ENCODE measurements at places on chromosomes 6 and 20.
A peak's percentile ranks its signal among the peaks of the same experiment; 100 is the strongest.

GRCh38 chr6:38407192-38407591 lies 232.5 kb downstream of the BTBD9 start:
- DNase-seq = no peak

DNA sequence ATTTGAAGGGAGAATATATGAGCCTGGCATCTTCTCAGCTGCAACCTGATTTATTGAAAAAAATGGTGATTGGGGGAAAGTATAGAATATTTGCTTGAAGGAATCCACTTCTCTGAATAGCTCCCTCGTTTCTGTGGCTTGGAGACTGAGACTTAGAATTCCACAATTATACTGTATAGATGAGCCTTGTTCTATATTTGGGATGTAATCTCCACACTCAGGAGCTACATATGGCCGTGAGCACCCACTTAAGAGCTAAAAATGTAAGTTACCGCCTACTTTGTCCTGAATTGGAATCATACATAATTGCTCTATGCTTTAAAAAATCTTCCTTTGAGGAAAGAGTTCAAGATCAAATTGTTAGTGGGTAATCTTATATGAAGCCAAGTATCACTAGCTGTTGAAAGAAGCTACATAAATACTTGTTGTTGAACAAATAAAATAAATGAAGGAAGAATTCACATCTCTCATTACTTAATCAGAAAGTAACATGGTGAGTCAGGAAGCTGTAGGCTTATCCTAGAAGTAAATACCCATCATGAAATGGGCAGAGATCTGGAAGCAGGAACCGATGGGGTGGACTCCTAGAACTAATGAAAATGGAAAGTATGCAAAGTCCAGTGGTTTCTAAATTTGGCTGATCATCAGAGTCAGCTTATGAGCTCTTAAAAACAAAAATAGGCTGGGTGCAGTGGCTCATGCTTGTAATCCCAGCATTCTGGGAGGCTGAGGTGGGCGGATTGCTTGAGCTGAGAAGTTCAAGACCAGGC lies 254.3 kb downstream of the SOX4 start:
- no peak for DNase-seq

- DNase-seq = no peak
These were observed 109.0 kb downstream of the ARMC2 start for GRCh38 chr6:108957221-108957620.

DNA sequence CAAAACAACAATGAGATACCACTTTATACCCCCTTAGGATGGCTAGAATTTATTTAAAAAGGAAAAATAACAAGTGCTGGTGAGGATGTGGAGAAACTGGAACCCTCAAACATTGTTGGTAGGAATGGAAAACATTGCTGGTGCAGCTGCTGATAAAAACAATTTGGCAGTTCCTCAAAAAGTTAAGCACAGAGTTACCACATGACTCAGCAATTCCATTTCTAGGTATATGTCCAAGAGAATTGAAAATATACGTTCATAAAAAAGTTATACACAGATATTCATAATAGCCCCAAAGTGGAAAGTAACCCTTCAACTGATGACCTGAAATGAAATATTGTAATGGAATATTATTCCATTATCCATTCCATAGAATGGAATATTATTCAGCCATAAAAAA lies 55.0 kb downstream of the CD83 start:
- no peak for DNase-seq

DNA sequence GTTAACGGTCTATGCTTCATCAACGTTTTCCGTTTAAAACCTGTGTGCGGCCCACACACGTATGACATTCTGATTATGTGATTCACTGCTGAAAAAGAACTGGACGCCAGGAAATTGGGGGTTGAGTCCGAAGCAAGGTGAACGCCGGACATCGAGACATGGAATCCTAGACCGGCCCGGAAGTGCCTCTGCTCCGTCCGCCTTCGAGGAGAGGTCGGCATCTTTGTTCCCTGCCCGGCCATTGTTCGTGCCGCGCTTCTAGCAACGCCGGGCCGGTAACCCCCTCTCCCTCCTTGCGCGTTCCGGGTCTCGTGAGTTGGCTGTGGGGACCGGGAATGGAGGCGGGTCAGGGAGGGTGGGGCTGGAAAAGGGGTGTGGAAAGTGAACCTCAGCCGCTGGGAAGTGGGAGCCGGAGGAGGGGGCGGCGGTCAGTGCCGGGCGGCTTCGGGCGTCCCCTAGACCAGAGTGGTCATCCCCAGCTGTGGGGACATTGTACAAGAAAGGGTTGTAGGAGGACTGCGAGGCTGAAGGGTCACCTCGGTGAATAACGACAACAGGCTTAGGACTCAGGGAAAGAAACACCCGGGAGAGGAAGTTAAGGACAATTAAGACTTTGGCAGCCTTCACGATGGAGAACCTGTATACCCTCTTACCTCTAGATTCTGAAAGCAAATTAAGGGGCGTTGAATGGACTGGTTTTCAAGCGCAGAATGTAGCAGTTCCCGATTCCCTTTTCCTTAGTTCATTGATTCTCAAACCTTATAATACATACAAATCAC lies at the start of gene ZSCAN9:
Gene ZSCAN9, plus strand, starts transcription at position 220 of the 779 bp plus-strand sequence. CDS start 1,810 bp downstream, outside the sequence.
- no peak for DNase-seq

GRCh38 chr6:34986845-34987246 lies 97.8 kb downstream of the ANKS1A start:
- DNase-seq = peak; percentile 17

GRCh38 chr6:150256618-150257272 lies 112.1 kb upstream of the IYD start:
- DNase-seq = no peak

- DNase-seq = peak; percentile 45
These were observed 44.9 kb downstream of the OR2B2 start for GRCh38 chr6:27867051-27867944.

DNA sequence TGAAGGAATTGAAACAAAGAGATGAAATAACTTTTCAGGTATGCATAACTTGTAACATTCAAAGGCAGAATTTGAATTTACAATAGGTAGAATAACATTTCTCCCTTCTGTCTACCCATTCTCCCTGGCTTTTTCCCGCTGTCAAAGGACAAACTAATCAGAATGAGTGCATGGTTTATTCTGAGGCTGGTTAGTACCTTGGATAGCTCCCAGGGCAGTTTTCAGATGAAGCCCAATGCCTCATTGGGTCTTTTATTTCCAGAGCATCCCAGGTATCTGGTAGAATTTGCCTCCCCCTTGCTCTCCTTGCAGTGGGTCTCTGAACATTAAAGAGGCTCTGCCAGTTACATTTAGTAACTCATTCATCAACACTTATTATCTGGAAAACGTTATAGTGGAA lies 665.5 kb downstream of the BCKDHB start:
- no peak for DNase-seq

DNA sequence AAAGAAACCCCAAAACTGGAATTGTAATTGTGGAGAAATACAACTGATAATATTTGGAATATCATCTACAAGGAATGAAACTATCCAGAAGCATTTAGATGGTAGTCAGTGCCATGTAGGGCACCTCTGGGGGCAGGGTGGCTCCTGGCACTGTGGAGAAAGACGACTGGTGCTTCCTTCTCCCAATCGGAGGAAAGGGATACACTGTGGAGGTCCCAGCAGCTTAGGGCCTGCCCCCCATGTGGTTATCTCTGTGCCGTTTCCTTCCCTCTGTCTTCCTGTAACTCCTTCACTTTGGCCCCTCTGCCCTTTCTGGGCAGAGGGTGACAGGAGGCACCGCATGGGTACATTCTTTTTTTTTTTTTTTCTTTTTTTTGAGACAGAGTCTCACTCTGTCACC lies 178.4 kb downstream of the MTHFD1L start:
- DNase-seq = no peak

GRCh38 chr6:84089081-84089480 lies 55.5 kb downstream of the MRAP2 start:
- no peak for DNase-seq

DNA sequence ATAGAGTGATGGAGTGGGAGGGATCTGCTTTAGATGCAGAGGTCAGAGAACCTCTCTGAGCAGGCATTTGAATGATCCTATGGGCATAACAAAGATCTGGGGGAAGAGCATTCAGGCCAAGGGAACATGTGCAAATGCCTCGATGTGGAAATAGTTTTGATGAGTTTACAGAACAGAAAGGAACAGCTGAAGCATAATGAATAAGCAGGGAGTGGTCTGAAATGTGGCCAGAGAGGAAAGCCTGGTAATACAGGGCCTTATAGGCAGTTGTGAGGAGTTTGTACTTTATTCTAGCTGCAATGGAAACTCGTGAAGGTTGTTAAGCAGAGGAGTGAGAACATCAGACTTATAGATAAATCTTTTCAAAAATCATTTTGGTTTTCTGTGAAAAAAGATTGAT lies 33.0 kb upstream of the ME1 start:
- DNase-seq = no peak

- no peak for DNase-seq
These were observed 3.0 kb downstream of the TCEA2 start for GRCh38 chr20:64065974-64066343.

- no peak for DNase-seq
These were observed 241.8 kb upstream of the MMS22L start for GRCh38 chr6:97524811-97525210.

GRCh38 chr6:131015630-131016263 lies 47.3 kb downstream of the EPB41L2 start:
- DNase-seq = no peak

DNA sequence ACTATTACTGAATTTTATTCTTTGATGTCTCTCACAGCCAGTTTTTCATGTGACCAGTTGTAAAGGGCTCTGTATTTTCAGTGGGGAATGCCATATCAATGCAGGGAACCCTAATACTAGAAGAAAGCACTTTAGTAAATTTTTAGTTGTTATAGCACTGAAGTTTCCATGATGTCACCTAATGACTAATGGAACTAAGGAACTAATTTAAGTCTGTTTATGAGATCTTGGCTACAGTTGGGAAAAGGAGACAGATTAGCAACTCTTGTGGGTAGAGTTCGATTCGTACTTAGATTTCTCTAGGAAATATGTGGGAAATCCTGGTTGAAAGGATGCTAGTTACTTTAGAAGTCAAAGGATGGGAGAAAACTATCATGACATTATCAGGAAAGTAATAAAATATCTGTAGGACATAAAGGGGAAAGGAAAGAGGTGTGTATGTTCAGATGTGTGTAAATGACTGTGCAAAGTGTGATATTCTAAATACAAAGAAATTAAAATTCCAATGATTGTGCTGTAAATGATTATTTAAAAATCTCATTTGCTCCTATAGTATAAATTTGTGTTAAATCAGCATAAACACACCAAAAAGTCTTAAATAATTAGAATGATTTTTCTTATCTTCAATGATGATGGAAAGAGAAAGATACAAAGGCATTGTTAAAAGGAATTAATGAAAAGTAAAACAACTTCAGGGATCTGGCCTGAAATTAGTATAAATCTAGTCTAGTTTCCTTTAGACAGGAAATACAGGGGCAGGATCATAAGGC lies 103.4 kb downstream of the LRRC1 start:
- DNase-seq = no peak

GRCh38 chr6:107542192-107542668 lies 52.3 kb downstream of the SOBP start:
- DNase-seq = no peak

DNA sequence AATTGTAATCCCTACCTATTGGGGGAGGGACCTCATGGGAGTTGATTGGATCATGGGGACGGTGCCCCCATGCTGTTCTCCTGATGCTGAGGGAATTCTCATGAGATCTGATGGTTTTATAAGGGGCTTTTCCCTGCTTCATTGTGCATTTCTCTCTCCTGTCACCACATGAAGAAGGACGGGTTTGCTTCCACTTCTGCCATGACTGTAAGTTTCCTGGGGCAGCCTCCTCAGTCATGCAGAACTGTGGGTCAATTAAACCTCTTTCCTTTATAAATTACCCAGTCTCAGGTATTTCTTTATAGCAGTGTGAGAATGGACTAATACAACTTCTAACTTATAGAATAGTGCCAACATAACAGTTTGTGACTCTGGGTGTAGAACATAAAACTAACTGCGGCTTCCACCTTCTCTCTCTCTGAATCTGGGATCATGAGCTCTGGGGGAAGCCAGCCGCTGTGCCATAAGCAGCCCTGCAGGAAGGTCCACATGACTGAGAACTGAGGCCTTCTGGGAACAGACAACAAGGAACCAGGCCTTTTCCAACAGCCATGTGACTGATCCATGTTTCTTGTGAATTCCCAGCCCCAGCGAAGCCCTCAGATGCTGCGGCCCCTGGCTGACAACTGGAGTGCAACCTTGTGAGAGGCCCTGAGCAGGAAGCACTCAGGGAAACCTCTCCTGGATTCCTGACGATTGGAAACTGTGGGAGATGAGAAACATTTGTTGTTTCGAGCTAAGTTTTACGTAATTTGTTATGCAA lies 3.4 kb upstream of the HLA-A start:
- no peak for DNase-seq

DNA sequence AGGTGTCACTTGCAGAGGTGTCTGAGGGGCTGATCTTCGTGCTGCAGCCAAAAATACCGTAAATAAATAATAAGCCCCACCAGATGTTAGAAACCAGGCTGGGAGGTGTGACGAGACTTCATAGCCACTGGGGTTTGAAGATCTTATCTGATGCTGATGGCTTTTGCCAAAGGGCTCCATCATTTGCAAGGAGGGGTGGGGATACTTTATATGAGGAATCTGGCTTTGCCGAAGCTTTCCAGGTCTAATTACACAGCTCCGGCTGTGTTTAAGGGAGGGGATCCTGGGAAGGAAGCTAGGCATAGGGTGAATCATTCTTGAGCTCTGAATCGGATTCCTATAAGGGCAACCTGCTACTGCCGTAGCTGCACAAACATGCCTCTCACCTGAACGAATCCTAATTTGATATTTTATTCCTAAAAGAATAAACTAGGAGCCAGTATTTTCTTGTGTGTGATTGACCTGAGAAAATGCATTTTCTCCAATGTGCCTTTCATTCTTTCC lies 249.6 kb downstream of the SOD2 start:
- no peak for DNase-seq

GRCh38 chr6:104182811-104183210 lies 676.9 kb downstream of the HACE1 start:
- DNase-seq = no peak

- DNase-seq = no peak
These were observed 23.4 kb upstream of the PTGIS start for GRCh38 chr20:49591217-49591865.

DNA sequence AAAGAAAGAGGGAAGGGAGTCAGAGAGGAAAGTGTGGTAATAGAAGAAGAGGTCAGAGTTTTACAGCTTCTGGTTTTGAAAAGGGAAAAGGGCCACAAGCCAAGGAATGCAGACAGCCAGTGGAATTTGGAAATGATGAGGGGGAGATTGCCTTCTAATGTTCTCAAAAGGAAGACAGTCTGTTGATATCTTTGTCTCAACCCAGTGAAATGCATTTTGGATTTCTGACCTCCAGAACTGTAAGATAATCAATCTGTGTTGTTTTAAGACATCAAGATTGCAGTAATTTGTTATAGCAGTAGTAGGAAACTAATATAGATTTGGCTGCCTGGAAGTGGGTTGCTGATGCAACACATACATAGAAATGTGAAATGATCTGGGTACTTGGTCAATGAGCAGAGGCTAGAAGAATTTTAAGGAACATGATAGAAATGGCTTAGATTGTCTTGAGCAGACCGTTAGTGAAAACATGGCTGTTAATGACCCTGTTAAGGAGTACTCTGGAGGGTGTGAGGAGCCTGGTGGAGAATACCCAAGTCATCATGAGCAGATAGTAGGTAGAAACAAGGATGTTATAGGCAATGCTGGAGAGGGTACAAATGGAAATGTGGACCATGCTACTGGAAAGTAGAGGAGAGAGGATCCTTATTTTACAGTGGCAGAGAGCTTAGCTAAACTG lies 255.8 kb upstream of the RAB32 start:
- no peak for DNase-seq

Data from activated T-helper 1 cell treated with anti-CD3 and anti-CD28 coated beads, Interleukin-2, amount 50 U/mL, for 16 hours (primary cell).